ENCODE measurements at places on chromosomes 16 and 17.
A peak's percentile ranks its signal among the peaks of the same experiment; 100 is the strongest.

- DNase-seq = no peak
These were observed 346.0 kb downstream of the PMP22 start for GRCh38 chr17:14919094-14919493.

DNA sequence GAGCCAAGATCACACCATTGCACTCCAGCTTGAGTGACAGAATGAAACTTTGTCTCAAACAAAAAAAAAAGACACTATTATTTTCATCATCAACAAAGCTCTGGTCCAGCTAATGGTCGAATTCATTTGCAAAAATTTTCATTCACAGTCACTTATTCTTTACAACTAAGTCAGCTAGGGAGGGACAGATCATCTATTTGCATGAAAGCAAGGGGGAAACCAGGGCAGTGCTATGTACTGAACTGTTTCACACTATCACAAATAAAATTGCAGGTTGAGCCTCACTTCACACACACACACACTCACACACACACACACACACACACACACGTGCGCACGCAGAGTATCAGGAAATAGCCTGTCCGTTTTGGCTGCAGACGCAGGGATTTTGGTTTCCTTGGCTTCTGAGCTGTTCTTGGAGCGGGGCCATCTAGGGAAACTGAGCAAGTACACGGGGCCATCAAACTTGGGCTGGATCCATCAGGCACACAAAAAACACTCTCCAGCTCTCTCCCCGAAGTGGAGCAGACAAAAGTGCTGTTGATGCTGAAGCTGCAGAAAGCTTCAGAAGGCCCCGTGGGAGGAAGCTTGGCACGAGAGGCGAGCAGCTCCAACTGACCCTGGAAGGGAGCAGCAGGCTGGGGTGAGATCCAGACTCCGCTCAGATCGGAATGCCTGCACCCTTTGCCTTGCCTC is 44.3 kb upstream of the HELZ start:
- peak; percentile 71 for DNase-seq

DNA sequence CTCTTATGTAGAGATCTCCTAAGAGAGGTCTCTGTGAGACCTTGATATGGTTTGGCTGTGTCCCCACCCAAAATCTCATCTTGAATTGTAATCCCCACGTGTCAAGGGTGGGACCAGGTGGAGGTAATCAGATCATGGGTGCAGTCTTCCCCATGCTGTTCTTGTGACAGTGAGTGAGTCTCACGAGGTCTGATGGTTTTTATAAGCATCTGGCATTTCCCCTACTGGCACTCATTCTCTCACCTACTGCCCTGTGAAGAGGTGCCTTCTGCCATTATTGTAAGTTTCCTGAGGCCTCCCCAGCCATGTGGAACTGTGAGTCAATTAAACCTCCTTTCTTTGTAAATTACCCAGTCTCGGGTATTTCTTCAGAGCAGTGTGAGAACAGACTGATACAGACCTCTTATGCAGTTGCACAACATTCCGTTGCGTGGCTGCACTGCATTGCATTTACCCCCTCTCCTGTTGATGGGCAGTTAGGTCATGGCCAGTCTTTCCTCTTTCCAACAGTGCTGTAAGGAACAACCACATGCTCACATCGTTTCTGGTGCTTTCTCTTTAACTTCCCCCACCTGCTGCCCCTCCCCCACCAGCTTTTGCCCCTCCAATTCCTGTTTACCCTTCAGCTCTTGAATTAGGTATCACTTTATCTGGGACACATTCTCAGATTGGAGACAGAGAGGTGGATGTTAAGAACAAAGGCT is 43.6 kb upstream of the MED9 start:
- peak; percentile 84 for DNase-seq

GRCh38 chr17:2485543-2485942 is 26.1 kb downstream of the METTL16 start:
- DNase-seq = no peak

DNA sequence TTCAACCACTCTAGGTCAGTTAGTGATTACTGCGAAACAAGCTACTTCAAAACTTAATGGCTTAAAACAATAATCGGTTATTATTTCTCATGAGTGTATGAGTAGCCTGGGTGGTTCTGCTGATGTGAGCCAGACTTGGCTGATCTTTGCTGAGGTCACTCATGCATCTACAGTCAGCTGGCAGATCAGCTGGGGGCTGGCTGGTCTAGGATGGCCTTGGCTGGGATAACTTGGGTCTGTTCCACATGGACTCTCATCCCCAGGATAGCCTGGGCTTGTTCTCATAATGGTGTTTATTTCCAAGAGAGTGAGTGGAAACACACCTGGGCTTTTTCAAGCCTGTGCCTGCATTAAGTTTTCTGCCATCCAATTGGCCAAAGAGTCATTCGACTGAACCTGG is 13.0 kb downstream of the CCDC182 start:
- no peak for DNase-seq

GRCh38 chr16:3063625-3064386 is 1.6 kb upstream of the IL32 start:
- no peak for DNase-seq

DNA sequence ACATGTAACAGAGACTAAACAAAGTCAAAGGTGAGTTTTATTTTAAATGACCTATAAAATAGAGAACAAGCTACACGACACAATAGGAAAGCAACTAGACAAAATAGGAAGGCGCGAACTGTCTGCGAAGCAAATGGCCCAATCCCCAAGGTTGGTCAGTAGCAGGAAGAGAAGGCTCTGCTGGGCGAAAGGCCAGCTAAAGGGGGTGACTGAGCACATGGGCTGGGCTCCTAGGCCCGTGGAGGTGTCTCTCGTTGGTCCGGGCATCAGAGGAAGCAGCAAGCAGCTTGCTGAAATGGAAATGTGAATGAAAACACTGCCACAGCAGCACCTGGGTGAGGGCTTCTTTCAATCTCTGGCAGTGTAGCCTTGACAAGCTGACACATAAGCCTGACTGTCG is 129.4 kb downstream of the ZNF778 start:
- peak; percentile 62 for DNase-seq

- peak; percentile 48 for DNase-seq
These were observed 10.1 kb downstream of the CTRB2 start for GRCh38 chr16:75196836-75197235.

- no peak for DNase-seq
These were observed 18.7 kb upstream of the BEAN1 start for GRCh38 chr16:66408163-66409048.

- no peak for DNase-seq
These were observed 490.2 kb upstream of the SALL1 start for GRCh38 chr16:51641191-51641765.

GRCh38 chr16:30876867-30877266 is 17.0 kb downstream of the BCL7C start:
- no peak for DNase-seq

DNA sequence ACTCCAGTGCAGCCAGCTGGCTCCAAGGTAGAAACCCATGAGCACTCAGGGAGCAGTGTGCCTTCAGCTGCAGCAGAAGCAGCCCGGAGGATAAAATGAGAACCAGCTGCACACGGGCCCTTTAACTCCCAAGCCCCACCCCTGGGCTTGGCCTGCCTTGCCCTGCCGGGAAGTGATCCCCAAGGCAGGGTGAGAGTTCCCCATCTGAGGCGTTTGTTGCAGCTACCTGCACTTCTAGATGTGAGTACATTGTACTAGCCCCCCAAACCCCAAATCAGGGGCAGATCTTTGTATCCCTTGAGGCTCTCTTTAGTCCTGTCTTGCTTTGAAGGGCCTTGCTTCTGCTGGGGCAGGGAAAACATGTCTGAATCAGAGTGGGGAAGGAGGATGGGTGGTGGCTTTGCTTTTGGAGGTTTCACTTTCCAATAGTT is at the start of gene MVP:
Gene MVP, plus strand, starts transcription at position 192 of the 431 bp plus-strand sequence. CDS start 10,088 bp downstream, outside the sequence.
- DNase-seq = peak; percentile 86

DNA sequence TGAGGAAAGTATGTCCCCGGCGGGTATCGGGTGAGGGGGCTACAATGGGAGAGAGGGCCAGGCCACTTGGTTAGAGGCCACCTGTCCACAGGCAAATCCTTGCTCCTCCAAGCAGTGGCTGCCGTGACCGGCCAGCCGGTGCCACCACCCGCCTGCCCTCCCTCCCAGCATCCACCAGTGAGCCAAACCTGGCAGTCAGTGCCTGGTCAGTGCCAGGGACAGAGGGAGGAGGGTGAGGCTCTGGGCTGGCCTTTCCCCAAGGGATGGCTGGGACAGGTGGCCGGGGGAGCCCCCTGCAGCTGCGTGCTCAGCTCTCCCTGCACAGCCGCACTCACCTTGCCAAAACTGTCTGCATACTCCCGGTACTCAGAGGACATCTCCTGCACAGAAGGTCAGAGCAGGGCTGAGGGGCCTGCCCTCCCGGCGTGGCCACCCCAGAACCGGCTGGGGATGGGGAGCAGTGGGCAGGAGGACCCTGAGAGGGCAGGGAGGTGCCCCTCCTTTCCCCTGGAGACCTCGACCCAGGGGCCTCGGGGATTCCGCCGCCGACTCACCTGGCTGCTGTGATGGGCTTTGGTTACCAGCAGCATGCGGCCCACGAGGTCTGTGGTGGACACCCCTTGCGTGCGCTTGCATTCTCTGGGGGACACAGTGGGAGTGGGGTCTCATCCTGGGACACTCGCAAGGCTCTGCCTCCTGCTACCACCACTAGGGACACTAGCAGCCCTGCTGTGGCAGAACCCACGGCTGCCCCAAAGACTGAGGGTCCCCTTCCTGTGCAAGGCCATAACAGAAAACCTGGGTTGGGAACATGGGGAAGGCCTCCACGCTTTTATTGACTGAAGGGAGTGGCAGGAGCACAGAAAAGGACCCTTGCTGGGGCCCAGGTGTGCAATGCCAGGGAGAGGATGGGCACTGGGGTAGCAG is 3.7 kb downstream of the PCYT2 start:
- no peak for DNase-seq

- no peak for DNase-seq
These were observed 26.3 kb upstream of the DOC2B start for GRCh38 chr17:207775-208174.

GRCh38 chr17:14205380-14205779 is 31.3 kb downstream of the CDRT15 start:
- DNase-seq = no peak

- peak; percentile 76 for DNase-seq
These were observed 10.2 kb upstream of the MPP2 start for GRCh38 chr17:43917348-43918025.

DNA sequence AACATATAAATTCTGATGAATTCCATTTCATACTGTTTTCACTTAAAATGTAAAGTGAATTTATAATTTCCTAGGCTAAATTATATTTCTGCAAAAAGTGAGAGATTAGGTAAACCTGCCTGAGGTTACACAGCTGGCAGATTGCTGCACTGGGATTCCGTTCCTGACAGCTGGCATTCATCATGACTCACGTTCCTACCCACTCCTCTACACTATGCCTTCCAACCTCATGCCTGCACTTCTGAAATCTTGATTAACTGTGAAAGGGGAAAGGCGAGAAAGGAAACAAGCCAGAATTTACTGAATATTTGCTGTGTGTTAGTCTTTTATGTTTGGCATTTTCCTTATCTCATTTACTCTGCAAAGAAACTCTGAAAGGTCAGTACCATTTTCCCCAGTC is 73.3 kb upstream of the MON1B start:
- no peak for DNase-seq

- DNase-seq = peak; percentile 50
These were observed 28.8 kb downstream of the MAP2K3 start for GRCh38 chr17:21313320-21313719.

- no peak for DNase-seq
These were observed 21.0 kb downstream of the CBX4 start for GRCh38 chr17:79818026-79818758.

DNA sequence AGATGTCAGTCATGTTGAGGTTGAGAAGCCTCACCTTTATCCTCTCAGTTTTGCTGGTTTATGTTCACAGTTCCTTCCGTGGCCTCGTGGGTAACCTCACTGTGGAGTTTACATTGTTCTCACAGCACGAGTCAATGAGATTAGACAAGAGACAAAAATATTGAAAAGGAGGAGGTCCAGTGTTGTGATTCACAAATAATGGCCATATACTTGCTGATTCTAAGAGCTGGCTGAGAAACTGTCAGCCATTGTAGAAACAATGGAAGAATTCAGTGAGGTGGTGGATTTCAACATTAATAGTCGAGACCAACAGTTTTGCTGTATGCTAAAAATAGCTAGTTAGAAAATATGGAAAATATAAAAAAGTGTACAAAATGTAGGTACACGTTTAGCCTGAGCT is 176.4 kb upstream of the WSCD1 start:
- no peak for DNase-seq

DNA sequence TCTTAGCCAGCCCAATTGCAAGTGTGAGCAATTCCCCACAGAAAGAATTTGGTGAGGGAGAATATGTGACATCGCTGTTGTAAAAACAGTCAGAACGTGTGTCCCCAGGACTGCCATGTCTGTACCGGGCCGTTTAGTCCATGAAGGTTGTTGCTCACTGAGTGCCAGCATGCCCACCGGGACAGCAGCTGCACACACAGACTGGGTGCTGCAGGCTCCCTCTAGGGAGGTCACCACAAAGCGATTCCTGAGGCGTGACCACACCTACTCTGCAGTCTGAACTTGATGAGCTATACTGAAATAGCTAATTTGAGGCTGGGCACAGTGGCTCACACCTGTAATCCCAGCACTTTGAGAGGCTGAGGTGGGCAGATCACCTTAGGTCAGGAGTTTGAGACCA is 44.1 kb upstream of the ADORA2B start:
- no peak for DNase-seq

GRCh38 chr16:65422934-65423333 is 301.1 kb upstream of the CDH11 start:
- DNase-seq = no peak

DNA sequence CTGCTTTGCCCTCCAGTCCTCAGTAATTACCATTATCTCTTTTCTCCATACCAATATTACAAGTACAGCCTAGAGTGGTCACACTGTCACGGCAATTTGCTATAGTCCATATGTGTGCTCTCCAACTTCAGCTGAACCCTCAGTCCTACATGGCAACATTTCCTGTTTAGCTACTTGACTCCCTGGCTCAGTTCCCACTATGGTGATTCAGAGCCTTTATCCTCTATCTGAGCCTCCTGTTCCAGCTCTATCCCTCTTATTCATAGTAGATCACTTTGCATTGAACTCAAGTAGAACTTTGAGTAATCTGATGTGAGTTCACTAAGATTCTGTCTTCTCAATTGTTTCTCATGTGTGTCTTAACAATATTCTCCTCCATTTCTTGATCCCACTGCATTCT is 43.7 kb upstream of the GOSR1 start:
- DNase-seq = no peak

- DNase-seq = no peak
These were observed 55.9 kb downstream of the MFSD11 start for GRCh38 chr17:76793775-76794174.

DNA sequence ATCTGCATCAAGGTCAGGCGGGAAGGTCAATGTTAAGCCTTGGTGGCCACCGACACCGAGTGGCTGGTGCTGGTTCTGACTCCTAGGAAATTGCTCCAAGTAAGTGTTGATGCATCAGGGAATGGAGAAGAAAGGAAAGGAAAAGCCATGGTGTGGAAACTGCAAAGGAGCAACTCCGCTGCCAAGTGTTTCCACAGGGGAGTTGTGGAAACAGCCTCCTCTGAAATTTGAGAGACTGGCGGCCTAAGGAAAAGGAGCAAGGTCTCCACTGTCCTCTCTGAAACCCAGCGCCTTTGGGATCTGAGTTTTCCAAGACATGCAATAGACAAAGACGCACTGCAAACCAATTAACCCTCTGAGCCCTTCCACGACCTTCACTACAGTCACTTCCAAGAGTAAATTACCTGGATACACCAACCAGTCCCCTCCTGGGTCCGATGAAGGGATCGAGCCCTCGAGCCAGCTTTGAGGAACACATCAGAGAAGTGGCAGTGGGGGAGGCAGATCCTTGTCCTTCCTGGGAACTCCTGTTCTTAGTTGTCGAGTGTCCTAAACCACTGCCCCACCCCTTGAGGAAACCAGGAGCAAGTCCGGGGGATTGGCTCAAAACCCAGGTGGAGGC is 51.1 kb downstream of the SRL start:
- no peak for DNase-seq

- DNase-seq = peak; percentile 34
These were observed 105.5 kb downstream of the TNFRSF13B start for GRCh38 chr17:16866436-16866835.

Measured in upper lobe of right lung (tissue), 1 donor.